ENCODE measurements at places on chromosomes 5 and 9.

- no peak for DNase-seq
These were observed 945.8 kb upstream of the DMAC1 start for GRCh38 chr9:8745347-8745746.

DNA sequence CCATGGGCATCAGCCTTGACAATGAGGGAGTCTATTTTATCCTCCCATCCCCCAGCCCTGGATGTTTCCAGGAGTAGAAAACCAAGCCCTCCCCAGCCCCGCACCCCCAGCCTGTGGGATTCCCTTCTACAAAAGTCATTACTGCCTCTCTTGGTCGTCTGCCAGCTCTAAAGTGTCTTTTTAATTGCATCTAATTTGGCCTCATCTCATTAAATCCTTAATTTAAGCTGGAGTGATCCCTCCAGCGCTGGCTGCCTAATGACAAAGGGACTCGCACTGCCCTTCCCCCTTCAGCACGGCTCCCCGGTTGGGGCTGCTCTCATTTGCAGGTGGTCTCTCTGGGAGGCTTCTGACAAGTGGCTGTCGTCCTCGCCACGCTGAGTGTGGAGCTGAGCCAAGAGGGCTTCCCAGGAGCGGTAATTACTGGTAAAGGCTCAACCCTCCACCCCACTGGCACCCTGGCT lies 107.9 kb upstream of the ALDH1B1 start:
- no peak for DNase-seq

GRCh38 chr5:136012041-136012804 lies 16.6 kb upstream of the TGFBI start:
- no peak for DNase-seq

GRCh38 chr9:90301277-90301653 lies 341.4 kb downstream of the DIRAS2 start:
- no peak for DNase-seq

DNA sequence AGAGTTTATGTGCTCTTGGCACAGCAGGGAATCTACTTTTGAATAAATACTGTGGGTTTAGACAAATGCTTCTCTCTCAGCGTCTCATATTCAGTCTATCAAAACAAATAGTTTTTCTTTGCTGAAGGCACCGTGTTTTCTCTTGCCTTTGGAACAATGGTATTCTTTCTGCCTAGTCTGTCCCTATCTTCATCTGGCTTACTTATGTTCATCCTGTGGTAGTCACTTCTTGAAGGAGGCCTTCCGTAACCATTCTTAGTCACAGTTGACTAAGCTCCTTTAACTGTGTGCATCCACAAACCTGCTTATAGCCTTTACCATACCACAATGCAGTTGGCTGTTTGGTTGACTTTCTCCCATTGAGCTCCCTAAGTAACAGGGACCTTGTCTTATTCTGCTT lies 45.9 kb downstream of the LARP1 start:
- no peak for DNase-seq

DNA sequence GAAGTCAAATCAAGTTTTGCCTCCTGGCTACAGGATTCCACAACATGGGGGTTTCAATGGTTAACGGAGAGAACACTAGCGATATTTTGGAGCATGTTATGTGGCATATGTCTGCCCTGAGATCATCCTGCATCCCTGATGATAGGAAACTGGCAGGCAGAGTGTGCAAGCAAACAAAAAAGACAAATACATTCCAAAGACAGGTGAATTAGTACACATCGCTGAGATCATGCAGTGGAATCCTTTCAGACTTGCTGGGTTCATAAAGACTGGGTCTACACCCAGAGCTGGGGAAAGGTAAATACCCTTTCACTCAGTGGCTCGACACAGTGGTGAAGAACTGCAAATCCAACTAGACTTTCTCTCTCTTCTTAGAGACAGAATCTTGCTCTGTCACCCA lies 286.5 kb downstream of the EFNA5 start:
- DNase-seq: no peak

GRCh38 chr9:134606951-134607731 lies 34.5 kb upstream of the COL5A1 start:
- DNase-seq: no peak

DNA sequence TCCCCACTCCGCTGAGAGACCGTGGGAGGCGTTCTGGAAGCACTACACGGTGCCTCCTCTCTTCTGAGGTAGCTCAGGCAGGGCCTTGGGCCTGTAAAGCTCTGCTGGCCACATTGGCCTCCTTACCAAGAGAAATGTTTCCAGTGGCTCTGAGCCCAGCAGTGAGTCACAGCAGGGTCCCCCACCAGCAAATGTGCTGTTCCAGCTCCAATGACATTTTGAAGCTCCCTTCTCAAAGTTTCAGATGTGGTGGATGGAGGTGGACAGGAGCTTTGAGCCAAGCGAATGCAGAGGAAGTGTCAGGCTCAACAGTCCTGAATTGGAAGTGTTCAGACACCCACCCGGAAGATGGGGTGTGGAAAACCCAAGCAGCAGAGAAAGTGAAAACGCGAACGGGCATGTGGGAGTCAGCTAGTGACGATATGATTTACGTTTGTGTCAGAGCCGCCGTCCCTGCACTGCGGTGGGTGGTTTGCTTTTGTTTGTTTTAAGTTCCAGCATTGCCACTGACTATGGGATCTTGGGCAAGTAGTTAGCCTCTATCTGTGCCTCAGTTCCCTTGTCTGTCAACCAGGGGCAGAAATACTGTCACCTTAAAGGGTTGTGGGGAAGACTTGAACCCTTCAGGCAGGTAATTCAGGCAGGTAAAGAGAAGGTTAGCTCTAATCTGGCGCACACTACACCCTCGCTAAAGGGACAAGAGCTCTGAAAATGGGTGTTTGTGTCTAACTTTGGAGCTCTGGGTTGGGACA lies 38.2 kb downstream of the C5orf15 start:
- peak; percentile 59 for DNase-seq

GRCh38 chr9:96249746-96250145 lies 52.2 kb downstream of the HSD17B3 start:
- DNase-seq: no peak

GRCh38 chr5:15627647-15628046 lies 127.7 kb downstream of the FBXL7 start:
- DNase-seq: no peak

GRCh38 chr5:132434416-132435286 lies 55.9 kb downstream of the IRF1 start:
- no peak for DNase-seq

DNA sequence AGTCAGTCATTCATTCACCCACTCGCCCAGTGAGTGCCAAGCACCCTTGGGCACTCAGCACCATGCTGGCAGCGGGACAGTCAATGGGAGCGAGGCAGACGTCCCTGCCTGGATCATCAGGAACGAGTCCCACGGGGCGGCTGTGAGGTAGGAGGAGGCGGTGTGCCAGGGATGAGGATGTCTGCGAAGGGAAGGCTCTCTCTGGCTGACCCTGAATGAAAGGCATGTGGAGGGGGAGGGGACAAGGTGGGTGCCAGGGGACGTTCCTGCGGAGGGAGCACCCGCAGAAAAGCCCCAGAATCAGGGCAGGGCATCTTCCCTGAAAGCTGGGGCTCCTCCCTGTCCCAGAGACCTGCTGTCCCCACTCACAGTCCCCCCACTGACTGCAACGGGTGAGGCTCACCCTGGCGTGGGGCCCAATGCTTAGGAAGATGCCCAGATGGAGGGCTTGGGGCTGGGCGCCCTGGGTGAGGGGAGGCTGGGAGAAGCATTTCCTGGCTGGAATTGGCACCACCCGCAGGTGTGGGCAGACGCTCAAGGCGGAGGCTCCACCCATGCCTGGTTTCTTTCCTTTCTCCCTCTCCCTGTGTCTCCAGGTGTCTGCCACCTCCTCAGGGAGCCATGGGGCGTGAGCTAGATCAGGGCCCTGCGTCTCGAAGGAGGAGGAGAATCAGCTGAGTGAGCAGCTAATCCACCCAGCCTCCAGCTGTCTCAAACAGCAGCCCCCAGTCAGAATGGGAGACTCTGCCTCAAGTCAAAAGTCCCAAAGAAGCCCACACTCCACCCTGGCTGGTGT lies 179.0 kb upstream of the PPP1R26 start:
- DNase-seq: no peak

GRCh38 chr5:17356551-17356950 lies 139.1 kb downstream of the BASP1 start:
- DNase-seq: no peak

- no peak for DNase-seq
These were observed 62.1 kb downstream of the CYSTM1 start for GRCh38 chr5:140236891-140237598.

GRCh38 chr5:125582352-125582751 lies 835.9 kb upstream of the ZNF608 start:
- DNase-seq: no peak

GRCh38 chr9:134014946-134015345 lies 10.3 kb upstream of the BRD3OS start:
- DNase-seq: no peak

DNA sequence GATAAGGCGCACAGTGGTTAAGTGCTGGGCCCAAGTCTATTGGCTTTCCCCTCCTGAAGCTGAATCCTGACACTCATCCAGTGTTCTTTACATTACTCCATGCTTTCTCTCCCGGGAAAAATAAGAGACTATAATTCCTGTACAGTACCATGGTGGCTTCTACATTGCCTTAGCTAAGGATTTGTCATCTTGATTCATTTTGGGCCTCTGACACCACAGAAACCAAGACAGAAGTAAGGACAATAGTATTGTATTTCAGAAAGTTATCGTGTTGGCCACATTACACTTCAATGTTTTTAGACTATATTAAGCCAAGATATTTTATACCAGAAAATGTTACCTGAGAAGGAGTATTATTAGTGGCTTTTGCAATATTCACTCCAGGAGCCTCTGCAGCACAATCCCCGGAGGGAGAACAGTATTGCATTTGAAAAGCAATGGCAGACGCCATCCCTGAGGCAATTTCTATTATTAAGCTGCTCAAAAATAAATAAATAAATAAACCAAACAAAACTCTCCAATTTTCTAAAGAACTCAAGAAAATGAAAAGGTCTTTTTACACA lies 267.9 kb downstream of the ENC1 start:
- DNase-seq: no peak

DNA sequence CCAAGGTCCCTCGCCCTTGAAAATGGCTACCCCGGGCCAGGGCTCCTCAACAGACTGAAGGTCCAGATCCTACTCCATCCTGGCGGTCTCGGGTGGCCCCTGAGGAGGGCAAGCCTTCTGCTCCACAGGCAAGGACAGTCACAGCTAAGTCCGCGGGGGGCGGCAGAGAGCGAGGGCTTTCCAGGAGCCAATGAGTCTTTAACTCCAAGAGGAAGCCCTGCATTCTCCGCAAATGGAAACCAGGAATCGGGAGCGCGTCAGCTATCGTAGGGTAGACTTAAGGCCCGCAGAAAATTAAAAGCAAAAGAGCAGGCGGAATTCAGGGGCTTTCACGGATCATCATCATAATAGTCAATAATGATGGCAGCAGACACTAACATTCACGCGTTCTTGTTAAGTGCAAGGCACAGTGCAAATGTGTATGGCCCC lies 87.8 kb upstream of the TNFAIP8 start:
- DNase-seq: peak; percentile 67

DNA sequence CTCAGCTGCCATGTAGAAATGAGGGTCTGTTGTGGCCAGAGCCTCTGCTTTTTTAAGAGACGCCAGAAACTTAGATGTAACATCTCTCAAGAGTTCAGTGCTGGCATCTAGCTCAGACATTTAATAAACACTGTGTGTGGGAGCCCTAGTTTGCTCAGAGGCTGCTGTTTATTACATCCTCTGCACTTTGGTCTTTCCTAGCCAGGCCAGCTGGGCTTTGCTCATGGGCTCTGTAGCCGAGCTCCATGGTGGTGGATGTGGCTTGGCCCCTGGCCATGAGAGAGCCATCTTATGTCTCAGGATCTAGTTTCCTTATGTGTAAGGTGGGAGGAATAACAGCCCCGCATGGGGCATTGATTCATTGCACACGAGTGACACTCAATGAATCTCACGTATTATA lies 30.0 kb downstream of the ARHGEF37 start:
- DNase-seq: no peak

- no peak for DNase-seq
These were observed 154.0 kb downstream of the SLC12A2 start for GRCh38 chr5:128237546-128237945.

DNA sequence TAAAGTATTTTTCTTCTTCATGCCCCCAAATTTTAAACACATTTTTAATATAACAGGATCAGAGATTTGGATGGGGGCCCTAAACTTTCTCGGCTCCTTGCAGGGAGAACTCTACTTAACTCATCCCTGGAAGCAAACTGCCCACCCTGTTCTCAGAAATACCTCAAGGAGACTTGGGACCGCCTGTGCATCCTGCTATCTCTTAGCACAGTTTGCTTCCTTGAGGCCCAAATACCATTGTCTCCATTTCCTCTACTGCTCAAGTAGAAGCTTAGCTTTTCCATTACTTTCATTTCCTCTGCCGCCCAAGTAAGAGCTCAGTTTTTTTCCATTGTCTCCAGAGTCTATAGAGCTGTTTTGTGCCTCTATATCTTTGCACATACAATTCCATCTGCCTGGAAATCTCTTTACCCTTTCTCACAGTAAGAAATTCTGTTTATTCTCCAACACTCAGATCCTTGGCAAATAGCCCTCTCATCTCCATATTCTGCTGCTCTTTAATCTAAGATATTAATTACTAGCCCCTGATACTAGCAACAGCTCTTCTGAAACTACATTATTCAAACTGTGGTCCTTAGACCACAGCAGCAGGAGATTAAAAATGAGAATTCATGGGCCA lies 137.8 kb downstream of the CEMIP2 start:
- no peak for DNase-seq

DNA sequence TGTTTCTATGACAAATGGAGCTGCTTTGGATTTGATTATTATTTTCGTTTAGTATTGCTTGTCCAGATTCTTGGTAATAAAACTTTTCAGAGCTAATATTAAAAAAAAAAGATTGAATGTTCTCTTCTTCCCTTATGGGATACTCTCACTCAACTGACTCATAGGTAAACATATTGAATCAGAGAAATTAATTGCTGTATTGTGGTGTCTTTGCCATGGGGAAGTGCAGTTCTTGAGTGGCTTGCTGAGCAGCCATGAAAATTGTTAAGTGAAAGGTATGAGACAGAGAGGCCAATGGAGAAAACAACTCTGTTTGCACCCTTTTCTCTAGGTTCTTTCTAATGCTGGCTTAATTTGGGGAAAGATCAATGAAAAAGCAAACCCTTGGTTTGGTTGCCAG lies 149.9 kb upstream of the HMHB1 start:
- no peak for DNase-seq

DNA sequence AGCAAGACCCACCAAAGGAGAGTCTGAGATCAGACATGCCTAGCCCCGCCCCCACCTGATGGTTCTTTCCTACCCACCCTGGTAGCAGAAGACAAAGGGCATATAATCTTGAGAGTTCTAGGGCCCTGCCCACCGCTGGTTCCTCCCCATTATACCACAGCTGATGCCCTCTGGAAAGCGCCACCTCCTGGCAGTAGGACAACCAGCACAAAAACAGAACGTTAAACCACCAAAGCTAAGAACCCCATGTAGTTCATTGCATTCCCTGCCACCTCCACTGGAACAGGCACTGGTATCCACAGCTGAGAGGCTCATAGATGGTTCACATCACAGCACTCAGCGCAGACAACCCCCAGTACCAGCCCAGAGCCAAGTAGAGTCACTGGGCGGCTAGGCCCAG lies 81.2 kb upstream of the TRPC7 start:
- no peak for DNase-seq

DNA sequence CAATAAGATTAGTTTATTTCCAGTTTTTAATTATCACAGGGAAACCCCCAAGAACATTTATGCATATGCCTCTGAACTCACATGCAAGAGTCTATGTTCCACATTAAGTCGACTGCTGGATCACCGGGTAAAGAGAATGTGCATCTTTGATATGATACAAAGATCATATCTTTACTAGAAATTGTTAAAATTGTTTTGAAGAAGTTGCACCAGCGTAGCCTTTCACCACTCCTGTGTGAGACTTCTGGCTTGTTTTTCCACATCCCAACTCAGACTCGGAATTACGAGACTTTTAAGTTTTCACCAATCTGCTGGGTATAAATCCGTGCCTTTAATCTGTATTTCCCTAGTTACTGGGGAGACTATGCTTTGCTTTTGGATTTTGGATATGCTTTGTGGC lies 113.2 kb downstream of the CEMIP2 start:
- DNase-seq: no peak

Data from activated CD4-positive, alpha-beta T cell treated with anti-CD3 and anti-CD28 coated beads for 4 hours (primary cell).